ENCODE measurements at places on chromosomes 16 and 17.

DNA sequence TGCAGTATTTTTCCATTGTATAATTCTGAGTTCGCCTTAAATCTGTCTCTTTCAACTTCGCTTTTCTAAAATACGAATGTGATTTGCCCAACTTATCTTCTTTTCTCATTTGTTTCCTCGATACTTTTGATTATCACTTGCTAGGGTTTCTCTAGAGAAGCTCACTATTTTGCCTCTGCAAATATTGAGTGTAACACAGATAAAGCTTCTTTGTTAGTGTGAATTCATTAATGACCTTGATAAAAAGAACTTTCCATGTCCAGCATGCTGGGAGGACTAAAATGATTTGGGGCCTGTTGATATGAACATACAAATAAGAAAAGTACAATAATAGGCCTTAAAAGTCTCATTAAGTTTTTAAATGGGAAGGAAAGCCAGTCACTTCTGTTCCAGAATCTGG is 303.3 kb downstream of the MAP2K6 start:
- DNase-seq: no peak

DNA sequence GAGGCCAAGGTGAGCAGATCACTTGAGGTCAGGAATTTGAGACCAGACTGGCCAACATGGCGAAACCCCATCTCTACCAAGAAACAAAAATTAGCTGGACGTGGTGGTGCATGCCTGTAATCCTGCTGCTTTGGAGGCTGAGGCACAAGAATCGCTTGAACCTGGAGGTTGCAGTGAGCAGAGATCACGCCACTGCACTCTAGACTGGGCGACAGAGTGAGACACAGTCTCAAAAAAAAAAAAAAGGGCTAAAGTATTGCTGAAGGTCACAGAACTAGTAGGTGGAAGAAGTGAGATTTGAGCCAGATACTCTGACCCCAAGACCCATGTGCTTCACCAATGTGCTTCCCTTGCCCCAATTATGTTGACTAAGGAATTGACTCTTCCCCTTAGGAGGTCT is 112.0 kb downstream of the NPIPB5 start:
- no peak for DNase-seq

- DNase-seq: peak; percentile 32
Measured at GRCh38 chr17:38322156-38322779, 21.5 kb downstream of the GPR179 start.

DNA sequence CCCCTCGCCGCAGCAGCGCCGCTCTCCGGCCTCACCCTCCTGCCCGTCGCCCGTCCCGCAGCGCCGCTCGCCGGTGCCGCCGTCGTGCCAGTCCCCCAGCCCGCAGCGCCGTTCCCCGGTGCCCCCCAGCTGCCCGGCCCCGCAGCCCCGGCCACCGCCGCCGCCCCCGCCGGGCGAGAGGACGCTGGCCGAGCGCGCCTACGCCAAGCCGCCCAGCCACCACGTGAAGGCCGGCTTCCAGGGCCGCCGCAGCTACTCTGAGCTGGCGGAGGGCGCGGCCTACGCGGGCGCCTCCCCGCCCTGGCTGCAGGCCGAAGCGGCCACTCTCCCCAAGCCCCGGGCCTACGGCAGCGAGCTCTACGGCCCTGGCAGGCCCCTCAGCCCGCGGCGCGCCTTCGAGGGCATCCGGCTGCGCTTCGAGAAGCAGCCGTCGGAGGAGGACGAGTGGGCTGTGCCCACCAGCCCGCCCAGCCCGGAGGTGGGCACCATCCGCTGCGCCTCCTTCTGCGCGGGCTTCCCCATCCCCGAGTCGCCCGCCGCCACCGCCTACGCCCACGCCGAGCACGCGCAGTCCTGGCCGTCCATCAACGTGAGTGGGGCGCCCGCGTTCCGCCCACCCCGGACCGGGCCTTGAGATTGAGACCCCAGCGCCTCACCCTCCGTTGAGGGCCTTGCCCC is 15.0 kb downstream of the TBKBP1 start:
- no peak for DNase-seq

DNA sequence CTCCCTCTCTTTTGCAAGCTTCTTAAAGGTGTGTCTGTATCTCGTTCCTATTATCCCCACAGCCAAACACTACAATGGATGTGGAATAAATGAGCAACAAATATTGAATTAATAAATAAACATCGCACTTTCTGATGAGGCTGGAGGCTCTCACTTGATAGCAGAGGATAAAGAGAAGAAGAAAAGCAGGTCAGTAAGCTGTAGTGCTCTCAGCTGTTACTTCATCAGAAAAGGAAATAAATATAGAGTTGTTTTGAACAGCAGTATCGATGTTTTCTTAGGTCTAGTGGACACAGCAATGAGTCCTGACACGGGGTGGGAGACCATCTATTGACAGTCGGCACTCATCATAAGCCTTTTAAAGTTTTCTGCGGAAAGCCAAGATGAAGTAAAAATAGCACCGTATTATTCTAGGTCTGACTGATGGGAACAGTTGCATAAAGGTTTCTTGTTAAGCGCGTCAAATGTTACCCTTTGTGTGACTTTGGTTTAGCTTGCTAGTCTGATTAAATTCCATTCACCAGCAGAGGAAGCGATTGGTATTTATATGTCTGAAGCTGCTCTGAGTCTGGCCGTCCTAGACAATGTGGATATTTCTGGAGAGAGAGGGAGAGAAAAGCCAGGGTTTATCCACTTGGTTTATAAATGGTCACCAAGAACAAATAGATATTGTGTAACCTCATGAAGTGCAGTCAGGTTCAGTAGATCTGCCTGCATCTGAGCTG is 646.1 kb downstream of the CDH11 start:
- no peak for DNase-seq

GRCh38 chr16:53898993-53899392 is 195.0 kb downstream of the FTO start:
- DNase-seq: no peak

DNA sequence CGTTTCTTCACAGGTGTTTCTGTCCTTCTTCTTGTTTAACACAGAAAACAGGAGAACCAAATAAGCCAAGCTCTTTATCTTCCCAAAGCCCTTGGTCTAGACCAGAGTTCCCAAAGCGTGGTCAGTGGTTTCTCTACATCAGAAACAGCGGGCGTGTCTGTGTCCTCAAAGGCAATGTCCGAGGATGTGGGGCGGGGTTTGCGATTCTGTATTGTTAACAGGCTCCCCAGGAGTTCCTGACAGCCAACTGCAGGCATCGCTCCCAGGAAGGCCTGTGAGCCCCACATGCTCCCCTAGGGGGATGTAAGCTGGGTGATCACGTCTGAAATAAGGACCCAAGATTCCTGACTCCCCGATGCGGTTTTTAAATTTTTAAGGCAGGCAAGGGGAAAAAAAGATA is 28.4 kb upstream of the SLC25A19 start:
- DNase-seq: no peak
